ENCODE measurements at places on chromosomes 11 and 22. TPM values are rescaled to one million over a fixed set of nuclear protein-coding genes. Genes with fewer than 3 reads are reported as not detected.

Gene JHY
- 0.54 TPM for polyA plus RNA-seq

Gene OR6A2
- polyA plus RNA-seq = not detected

Gene TEX54
- not detected for polyA plus RNA-seq

Gene ART5
- polyA plus RNA-seq = 0.72 TPM

Gene MIOX
- not detected for polyA plus RNA-seq

Gene ACAD8
- 21.0 TPM for polyA plus RNA-seq

Gene ZMAT5
- polyA plus RNA-seq = 30.1 TPM

Gene TPP1
- 39.5 TPM for polyA plus RNA-seq

Gene MAPK11
- 9.9 TPM for polyA plus RNA-seq

Gene TSGA10IP
- not detected for polyA plus RNA-seq

Gene CSRP3
- polyA plus RNA-seq = 1,002 TPM

Gene BIRC3
- polyA plus RNA-seq = 3.3 TPM

Gene DPP3
- 6.4 TPM for polyA plus RNA-seq

Gene MMP27
- not detected for polyA plus RNA-seq

Gene ZDHHC5
- 21.9 TPM for polyA plus RNA-seq

Gene APOL5
- 0.11 TPM for polyA plus RNA-seq

Gene ELMOD1
- polyA plus RNA-seq = 0.30 TPM

Gene MIF
- 503 TPM for polyA plus RNA-seq

Gene MYO18B
- 216 TPM for polyA plus RNA-seq

Gene BARX2
- not detected for polyA plus RNA-seq

Gene NAT10
- 21.1 TPM for polyA plus RNA-seq

Gene TAF1D
- polyA plus RNA-seq = 57.6 TPM

Gene TRIM29
- 0.14 TPM for polyA plus RNA-seq

Gene CHADL
- 3.9 TPM for polyA plus RNA-seq

Gene BRD1
- polyA plus RNA-seq = 12.0 TPM

Gene HTATIP2
- 10.6 TPM for polyA plus RNA-seq

Gene XKR3
- not detected for polyA plus RNA-seq
